ENCODE measurements at places on chromosomes 1 and 21.

GRCh38 chr1:11682287-11682771 lies 1.4 kb upstream of the MAD2L2 start:
- DNase-seq = no peak

DNA sequence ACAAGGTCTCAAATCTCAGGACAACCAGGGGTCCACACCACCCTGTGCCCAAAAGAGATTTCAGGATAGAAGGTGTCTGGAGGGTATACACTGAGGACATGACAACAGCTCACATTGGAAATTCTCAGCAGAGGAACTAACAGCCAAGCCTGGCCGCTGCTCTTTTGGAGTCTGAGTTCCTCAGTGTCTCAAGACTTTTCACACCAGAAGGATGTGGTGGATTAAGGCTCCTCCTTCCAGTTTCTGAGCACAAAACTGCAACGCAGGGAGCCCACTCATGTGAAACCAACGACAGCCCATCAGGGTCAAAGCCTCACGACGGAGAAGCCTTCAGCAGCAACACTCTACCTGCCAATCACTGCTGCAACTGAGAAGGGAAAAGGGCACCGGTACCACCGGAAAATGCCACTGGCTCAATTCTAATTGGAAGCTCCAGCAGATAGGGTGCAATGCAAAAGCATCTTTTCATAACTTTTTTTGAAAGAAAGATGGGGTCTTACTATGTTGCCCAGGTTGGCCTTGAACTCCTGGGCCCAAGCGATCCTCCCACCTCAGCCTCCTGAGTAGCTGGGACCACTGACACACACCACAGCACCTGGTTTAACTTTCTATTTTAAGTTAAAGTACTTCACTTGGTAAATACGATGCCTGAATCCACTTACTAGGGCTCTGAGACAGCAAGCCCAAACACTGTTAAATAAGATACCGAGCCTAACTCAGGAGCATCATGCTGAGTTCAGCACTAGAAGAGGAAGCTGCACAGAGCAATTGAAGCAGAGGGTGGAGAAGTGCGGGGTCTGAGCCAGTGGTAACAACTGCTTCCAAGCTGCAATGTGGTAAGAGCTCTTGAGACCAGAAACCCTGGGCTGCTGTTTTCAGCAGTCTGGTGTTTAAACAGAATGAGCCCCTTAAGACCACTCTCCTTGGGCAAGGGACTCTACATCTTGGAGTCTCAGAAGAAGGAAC lies 7.8 kb downstream of the CAPZB start:
- no peak for DNase-seq

- DNase-seq = no peak
Observed at GRCh38 chr1:244957525-244957924, 93.2 kb upstream of the HNRNPU start.

DNA sequence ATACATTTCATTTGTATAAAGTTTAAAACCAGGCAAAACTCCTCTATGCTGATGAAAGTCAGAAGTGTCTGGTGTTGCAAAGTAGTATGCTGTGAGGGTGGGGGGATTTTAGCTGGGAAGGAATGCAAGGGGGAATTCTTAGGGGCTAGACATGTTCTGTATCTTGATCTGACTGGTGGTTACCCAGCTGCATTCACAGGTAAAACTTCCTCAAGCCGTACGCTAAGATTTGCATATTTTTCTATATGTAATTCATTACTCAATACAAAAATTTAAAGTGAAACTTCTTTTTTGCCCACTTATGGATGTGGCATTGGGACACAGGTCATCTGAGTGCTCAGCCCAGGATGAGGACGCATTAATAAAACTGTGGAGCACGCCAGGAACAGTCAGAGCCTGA lies 323.3 kb downstream of the PAPPA2 start:
- no peak for DNase-seq

GRCh38 chr1:30083800-30084464 lies 639.5 kb downstream of the MATN1 start:
- DNase-seq = no peak

GRCh38 chr21:37165586-37165985 lies 92.5 kb downstream of the TTC3 start:
- no peak for DNase-seq

GRCh38 chr1:211775170-211775569 lies 55.4 kb downstream of the LPGAT1 start:
- DNase-seq = no peak

- DNase-seq = no peak
Observed at GRCh38 chr21:29121759-29122158, 8.7 kb upstream of the MAP3K7CL start.

GRCh38 chr1:170993717-170994116 lies 58.4 kb downstream of the MROH9 start:
- DNase-seq = no peak

GRCh38 chr1:66197785-66198184 lies 336.2 kb upstream of the SGIP1 start:
- DNase-seq = no peak

DNA sequence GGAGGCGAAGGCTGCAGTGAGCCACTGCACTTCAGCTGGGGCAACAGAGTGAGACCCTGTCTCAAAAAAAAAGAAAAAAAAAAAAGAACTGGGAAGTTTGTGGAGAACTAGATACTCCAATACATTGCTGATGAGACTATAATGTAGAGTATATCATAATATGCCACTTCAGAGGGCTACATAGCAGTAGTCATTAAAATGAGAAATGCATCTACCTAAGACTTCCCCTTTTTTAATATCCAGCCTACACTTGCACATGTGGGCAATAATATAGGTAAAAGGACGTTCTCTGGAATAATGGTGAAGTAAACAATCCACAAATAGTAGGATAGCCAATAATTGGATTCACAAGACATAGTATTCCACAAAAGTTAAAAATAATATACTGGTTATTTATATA lies 311.0 kb downstream of the HLX start:
- DNase-seq = no peak

GRCh38 chr21:23811805-23812204 lies 1795.5 kb downstream of the MRPL39 start:
- no peak for DNase-seq

- no peak for DNase-seq
Observed at GRCh38 chr1:14782741-14783591, 184.5 kb downstream of the KAZN start.

GRCh38 chr1:218994615-218995014 lies 179.1 kb upstream of the LYPLAL1 start:
- no peak for DNase-seq

DNA sequence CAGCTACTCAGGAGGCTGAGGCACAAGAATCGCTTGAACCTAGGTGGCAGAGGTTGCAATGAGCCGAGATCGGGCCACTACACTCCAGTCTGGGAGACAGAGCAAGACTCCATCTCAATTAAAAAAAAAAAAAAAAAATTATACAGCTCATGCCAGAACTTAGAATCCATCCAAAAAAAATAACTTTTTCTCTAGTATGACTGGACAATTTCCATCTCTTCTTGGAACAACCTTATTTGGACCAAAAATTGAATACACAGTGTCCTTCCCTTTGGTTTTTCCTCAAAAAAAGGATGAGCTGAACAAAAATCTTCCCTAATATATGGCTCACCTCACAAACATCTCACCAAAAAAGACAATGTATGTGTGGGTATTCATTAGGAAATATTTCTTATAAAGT lies 73.7 kb downstream of the TOR3A start:
- no peak for DNase-seq

GRCh38 chr1:11740258-11741192 lies 4.6 kb downstream of the AGTRAP start:
- no peak for DNase-seq

- DNase-seq = no peak
Observed at GRCh38 chr1:222613627-222614026, 4.3 kb upstream of the MIA3 start.

DNA sequence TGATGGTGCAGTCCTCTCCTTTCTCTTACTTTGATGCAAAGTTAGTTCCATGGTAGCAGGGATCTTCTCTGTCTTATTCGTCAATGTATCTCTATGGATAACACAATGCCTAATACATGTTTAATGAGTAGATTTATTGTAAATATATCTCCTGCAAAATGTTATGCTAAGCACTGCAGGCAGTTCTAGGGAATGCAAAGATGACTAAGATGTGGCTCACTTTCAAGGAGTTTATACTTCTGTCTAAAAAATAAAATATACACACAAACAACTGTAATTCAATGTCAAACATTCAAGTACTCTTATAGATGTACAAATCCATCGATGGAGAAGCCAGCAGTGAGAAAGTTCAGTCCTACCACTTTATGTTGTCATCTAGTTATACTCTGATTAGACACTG lies 194.3 kb downstream of the KCTD3 start:
- no peak for DNase-seq

GRCh38 chr1:53405737-53406136 lies 53.5 kb upstream of the DMRTB1 start:
- no peak for DNase-seq

- no peak for DNase-seq
Observed at GRCh38 chr1:11670747-11671146, 6.7 kb downstream of the FBXO6 start.

DNA sequence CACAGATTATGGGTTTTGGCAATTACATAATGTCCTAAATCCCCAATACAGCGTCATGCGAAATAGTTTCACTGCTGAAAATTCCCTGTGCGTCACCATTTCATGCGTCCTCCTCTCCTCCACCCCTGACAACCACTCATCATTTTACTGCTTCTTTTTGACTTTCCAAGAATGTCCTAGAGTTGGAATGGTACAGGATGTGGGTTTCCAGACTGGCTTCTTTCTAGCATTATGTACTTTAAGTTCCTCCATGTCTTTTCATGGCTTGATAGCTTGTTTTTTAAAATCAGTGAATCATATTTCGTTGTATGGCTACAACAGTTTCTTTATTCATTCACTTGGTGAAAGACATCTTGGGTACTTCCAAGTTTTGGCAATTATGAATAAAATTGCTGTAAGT lies 7.4 kb downstream of the NBPF3 start:
- DNase-seq = no peak

GRCh38 chr1:235566084-235566483 lies 61.8 kb upstream of the B3GALNT2 start:
- DNase-seq = no peak

DNA sequence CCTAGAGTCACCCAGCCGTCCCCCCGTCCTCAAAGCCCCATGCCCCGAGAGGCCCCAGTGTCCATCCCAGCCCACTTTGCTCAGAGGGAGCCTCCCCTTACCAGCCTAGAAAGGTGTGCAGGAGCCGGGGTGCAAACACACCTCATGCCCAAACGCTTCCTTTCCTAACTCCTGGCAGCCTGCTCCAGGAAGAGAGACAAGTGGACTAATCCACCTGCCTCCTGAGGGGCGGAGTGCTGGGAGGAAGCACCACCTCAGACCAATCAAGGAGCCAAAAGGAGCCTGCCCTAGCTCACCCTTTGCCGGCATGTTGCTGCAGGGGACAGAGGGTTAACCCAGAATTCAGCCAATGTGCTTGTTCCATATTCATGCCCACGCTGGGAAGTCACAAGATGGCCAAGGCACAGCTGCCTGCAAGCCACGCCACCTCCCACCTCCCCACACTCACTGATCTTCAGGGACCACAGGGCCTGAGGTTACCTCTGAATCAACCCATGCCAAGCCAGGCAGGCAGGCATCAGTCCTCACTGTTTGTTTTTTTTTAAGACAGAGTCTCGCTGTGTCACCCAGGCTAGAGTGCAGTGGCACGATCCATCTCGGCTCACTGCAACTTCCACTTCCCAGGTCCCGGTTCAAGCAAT lies 27.8 kb downstream of the PLEKHA6 start:
- no peak for DNase-seq

GRCh38 chr1:3899754-3900149 lies 320 bp downstream of the C1orf174 start:
- DNase-seq = no peak

DNA sequence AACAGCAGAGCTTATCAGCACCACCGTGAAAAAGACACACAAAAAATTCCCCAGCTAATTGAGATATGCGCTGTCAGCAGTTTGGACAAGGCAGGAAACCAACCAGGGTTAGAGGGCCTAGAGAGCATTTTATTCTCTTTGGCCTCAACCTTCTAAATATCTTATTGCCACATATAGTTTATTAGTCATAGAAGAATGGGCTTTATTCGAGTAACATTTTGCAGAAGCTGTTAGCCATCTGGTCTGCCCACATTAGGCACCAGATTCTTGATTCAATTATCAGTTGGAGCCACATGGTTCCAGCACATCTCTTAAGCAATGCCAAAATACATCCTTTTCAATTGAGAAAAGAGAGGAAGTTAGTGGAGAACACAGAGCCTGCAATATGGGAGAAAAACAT lies 109.9 kb upstream of the CXADR start:
- no peak for DNase-seq

- peak; percentile 72 for DNase-seq
Observed at GRCh38 chr1:236759252-236759859, 35.7 kb upstream of the MTR start.

- no peak for DNase-seq
Observed at GRCh38 chr1:222136869-222137268, 395.0 kb upstream of the DUSP10 start.

GRCh38 chr1:219812491-219813203 lies 115.7 kb downstream of the SLC30A10 start:
- peak; percentile 80 for DNase-seq

- no peak for DNase-seq
Observed at GRCh38 chr1:9395018-9395417, 102.3 kb downstream of the SPSB1 start.

DNA sequence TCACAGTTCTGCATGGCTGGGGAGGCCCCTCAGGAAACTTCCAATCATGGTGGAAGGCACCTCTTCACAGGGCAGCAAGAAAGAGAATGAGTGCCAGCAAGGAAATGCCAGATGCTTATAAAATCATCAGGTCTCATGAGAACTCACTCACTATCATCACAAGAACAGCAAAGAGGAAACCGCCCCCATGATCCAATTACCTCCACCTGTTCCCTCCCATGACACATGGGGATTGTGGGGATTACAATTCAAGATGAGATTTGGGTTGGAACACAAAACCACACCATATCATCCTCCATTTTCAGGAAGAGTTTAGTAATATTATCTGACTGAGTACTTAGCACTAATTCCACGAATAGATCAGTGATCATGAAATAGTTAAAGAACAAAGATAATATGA lies 244.2 kb downstream of the LMO4 start:
- DNase-seq = no peak

DNA sequence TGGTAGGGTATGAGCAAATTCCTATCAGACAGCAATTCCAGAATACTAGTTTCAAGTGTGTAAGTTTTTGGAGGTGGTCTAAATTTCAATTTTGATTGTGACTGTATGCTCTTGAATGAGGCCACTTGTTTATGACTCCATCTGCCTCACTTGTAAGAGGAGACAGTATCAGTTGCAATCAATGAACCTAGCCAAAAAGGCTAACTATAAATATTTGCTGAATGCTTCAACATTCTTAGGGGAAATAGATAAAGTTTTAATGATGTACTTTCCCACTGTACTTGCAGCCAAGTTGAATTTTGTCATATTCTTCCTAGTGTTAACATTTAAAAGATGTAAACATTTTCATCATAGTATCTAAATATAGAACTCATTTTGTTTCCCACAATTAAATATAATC lies 32.1 kb upstream of the RWDD3 start:
- DNase-seq = no peak

GRCh38 chr21:22020221-22020620 lies 1022.0 kb downstream of the NCAM2 start:
- DNase-seq = no peak

GRCh38 chr1:66250075-66250474 lies 283.9 kb upstream of the SGIP1 start:
- DNase-seq = no peak

All from T47D (cell line).